ENCODE measurements at places on chromosomes 3 and 15.

DNA sequence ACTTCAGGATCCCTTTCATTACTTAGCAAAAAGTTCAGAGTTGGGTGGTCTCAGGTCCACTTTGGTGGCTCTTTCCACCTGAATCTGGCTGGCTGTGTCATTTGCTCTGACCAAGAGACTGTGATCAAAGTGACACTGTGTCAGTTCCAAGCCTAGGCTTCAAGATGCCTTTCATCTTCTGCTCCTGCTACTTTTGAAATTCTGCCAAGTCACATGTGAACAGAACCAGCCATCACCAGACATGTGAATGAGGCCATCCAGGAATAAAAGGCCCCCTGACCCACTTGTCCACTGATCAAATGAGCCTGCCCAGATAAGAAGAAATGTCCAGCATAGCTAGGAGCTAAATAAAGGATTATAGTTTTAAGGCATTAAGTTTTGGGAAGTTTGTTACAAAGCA, 132.2 kb downstream of the OSBPL10 start:
- DNase-seq, result no peak

DNA sequence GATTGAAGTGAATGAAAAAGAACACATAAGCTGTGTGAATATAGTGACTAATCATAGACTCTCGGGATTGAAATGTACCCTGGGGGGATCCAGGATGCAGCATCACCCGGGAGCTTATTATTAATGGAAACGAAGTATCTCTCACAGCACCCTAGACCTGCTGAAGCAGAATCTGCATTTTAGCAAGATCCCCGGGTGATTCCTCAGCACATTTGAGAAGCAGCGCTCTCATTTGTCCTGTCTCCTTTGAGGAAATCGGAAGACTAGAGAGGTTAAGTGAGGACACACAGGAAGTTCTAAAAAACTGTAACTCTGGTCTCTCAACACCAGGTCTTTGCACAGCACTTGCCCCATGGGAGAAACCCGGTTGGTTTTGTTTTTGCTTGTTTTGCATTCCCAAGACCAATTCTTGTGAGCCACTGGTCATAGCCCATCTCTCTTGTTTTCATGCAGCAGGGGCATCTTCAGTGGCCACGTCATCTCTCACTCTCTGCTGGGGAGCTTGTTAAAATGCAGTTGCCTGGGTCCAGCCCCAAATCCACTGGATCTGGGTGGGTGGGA, 30.2 kb downstream of the ZNF710 start:
- DNase-seq, result no peak

- no peak for DNase-seq
Measured at GRCh38 chr3:18423401-18424212, 1.5 kb downstream of the SATB1 start.

GRCh38 chr15:60751985-60752952, 273.3 kb upstream of the ICE2 start:
- DNase-seq, result no peak

GRCh38 chr15:40908095-40908494, 13.8 kb downstream of the VPS18 start:
- no peak for DNase-seq

DNA sequence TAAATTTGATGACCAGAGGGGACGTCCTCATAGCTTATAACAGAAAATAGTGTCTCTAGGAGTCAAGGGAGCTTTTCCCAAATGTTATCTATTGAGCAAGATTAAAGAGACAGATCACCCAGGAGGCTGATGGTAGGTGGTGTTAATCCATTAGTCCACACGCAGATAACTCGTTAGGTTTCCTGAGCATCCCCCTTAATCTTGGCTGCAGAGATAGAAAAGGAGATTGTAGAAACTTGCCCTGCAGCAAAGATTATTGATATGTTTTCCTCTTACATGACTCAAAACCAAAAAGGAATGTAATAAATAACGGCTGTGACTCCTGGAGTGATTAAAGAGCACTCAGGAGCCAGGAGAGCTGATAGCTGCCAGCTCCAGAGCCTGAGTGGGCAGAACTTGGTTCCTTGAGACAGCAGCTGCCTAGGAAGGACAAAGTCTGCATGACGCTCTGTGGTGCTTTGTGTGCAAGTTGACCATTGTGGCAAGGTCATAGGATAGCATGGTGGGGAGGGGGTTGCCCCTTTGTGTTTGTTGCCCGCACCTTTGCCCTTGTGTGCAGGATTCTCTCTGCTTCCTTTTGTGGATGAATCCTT, 234.8 kb downstream of the PTPRG start:
- no peak for DNase-seq

GRCh38 chr15:80536231-80536630, 132.0 kb downstream of the ARNT2 start:
- no peak for DNase-seq

DNA sequence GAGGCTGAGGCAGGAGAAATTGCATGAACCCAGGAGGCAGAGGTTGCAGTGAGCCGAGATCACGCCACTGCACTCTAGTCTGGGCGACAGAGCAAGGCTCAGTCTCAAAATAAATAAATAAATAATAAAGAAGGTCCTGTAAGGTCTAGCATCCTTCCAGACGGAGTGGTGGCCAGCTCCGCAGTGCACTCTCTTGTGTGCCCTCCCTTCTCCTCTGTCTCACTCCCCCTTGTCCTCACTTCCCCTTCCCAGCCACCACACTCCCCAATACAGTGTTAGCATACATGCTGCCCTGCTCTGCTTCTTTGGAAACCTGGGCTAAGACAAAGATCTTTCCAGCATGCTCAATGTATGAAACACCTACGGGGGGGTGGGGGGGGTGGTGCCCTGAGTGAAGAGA, 3.4 kb upstream of the CLN6 start:
- DNase-seq, result no peak

DNA sequence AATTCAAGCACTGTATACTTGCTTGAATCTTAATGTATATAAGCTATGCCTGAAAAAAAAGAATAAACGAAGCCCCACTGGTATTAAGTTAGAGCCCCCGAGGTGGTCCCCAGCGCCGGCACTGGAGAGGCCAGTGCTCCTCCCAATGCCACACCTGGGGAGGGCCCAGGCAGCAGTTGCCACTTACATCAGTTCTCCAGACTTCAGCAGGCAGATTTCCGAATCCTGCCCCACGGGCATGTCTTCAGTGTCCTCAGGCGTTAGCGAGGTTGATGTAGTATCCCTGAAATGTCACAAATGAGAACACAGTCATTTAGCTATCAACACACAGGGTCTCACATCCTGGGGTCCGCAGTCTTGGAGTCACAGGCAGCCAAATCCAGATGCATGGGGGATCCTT, 7.0 kb upstream of the CXCR6 start:
- no peak for DNase-seq

DNA sequence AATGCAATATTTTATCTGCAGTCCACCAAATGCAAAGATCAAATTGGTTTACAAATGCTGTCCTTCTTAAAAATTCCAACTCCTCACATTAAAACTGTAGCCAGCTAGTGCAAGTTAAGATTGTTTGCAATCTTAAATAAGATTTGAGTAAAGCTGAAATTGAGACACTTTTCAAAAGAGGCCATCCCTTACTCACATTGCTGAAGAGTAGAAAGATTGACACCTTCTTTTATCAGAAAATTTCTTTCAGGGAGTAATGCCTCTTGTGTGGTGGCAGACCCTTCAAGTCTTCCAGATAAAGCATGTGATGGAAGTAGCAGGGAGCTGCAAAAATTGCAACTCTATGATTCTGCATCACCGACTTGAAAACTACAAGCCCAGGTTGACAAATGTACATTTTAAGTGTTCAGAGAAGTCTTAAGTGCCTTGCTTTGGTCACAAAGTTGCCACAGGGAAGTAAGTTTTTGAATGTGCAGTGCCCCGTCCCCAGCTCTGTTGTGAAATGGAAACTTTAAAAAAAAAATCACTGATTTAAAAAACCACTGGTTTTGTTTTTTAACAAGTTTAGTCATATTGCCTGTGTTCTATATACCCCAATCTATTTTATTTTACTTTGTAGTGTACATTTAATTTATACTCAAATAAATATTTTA, 12.6 kb downstream of the CD86 start:
- DNase-seq, result no peak

DNA sequence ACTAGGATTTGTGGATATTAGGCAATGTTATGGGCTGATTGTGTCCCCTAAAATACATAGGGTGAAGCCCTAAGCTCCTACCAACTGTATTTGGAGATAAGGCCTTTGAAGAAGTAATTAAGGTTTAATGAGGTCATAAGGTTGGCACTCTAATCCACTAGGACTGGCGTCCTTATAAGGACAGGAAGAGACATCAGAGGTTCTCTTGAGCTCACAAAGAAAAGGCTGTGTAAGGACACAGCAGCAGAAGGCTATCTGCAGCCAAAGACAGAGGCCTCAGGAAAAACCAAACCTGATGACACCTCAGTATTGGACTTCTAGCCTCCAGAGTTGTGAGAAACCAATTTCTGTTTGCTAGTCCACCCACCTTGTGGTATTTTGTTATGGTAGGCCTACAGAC, 416.7 kb downstream of the ZBTB20 start:
- DNase-seq, result no peak

GRCh38 chr15:66723826-66724731, 22.0 kb downstream of the SMAD6 start:
- no peak for DNase-seq

DNA sequence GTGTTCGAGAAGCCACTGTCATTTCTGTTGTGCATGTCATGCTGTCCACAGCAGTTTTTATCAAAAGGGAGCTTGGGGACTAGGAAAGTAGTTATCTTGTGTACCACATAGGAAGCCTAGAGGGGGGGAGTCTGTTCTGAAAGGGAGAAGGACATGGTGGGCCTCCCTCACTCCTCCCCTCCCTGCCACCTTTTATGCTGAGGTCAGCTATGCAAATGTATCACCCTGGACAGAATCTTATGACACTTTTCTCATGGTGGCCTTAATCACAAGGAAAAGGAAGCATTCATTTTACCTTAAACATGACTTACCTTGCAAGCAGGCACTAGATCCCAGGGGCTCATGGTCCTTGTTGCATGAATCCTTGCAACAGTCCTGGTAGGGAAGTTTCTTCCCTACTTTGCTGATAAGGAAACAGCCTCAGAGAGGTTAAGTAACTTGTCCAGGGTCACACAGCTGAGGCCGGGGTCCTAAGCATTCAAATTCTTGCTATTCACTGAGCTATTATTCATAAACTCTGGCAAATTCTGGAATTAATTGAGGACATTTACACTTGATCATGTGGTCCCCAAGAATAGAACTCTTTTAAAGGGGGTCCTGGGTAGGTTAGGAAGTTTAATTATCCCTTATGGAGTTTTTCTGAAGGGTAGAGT, 81.1 kb upstream of the SLC6A1 start:
- no peak for DNase-seq

- DNase-seq, result no peak
Measured at GRCh38 chr3:120604784-120605183, 8.6 kb downstream of the NDUFB4 start.

DNA sequence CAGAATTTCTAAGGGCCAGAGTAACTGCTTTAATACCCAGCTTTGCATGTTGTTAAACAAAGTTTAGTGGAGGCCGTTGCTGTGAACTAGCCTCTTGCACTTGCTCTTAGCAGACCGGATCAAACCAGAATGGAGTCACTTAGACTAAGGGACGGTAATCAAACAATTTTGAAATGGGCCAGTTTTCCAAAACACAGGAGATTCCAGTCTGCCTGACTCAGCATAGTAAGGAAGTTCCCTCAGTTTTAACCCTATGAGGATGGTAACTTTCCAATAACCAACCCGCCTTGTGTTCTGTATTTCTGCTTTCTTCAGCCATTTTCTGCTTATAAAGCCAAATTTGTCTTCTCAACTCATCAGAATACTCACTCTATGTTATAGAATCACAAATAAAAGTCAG, 77.2 kb upstream of the WDR72 start:
- no peak for DNase-seq

GRCh38 chr3:181488536-181488935, 223.2 kb upstream of the SOX2 start:
- DNase-seq, result no peak

DNA sequence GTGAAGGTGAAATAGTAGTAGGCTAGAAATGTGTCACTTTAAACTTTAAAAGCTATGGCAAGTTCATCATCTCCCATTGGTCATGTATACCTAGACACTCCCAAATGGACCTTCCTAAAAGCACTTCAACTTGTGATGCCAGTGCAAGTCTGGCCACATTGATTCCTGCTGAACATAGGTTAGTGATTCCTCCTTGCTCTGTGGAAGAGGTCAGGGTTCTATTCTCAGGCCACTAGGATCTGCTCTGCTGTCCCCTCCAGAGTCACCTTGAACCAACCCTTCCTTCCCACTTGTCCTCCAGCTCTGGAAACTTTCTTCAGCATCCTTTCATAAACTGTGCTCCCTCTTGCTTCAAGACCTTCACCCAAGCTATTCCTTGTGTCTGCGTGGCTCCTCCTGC, 301.7 kb downstream of the RPLP1 start:
- no peak for DNase-seq
